ENCODE measurements at places on chromosomes 11 and 22. TPM values are rescaled to one million over a fixed set of nuclear protein-coding genes. Genes with fewer than 3 reads are reported as not detected.

The LARGE2 gene
- 6.3 TPM for total RNA-seq

The MS4A6A gene
- total RNA-seq = 341 TPM

The MMP7 gene
- 1,213 TPM for total RNA-seq

The MS4A7 gene
- total RNA-seq = 39.0 TPM

The OR51I1 gene
- total RNA-seq = not detected

The DUSP8 gene
- 0.80 TPM for total RNA-seq

The BIK gene
- 25.0 TPM for total RNA-seq

The RAD9A gene
- total RNA-seq = 11.0 TPM

The KCNQ1 gene
- total RNA-seq = 5.1 TPM

The OR51B5 gene
- total RNA-seq = 1.0 TPM

The WNT11 gene
- total RNA-seq = 7.0 TPM

The ETS1 gene
- total RNA-seq = 92.1 TPM

The MMP27 gene
- 0.33 TPM for total RNA-seq

The LRRC32 gene
- 7.5 TPM for total RNA-seq

The DERL3 gene
- total RNA-seq = 6.6 TPM

Measured in breast epithelium (tissue), 4 donors.